ENCODE measurements at places on chromosomes 5 and 9.
A peak's percentile ranks its signal among the peaks of the same experiment; 100 is the strongest.

DNA sequence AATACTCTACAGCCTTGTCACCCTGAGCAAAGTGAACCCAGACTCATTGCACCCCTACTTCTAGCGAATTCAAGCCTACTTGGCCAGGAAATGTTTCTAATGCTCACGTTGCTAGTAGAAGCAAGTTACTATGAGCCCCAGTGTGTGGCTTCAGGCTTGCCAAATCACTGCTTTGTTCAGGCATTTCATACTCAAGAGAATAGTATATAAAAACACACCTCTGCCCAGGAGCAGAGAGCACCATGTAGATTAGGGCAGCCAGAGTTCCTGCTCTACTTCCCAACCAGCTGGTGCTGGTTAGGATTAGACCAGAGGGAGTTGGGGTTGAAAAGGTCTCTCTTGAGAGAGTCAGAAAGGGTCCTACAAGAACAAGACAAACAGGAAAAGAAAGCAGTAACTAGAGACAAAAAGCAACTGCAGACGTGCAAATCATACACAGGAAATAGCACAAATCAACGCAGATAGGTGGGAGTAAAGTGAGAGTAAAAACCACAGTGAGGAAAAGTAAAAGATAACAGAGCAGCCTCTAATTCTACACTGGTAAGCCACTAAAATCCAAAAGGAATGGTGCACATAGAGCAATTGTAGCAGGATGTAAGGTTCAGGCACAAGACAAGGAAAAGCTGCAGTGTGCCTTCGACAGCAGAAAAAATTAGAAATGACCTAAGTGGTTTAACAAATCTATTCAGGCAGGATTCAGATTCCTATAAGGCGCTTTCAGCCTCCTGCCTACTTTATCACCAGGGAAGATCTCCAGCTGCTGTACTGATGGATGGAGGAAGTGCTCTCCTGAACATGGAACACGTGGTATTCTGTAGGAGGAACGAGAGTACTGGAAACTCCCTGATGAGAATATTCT is 49.6 kb upstream of the KIF2A start:
- peak; percentile 53 for DNase-seq

GRCh38 chr9:91899219-91899563 is 50.8 kb downstream of the ROR2 start:
- DNase-seq, result no peak

GRCh38 chr5:159764283-159765134 is 151.8 kb upstream of the ADRA1B start:
- DNase-seq, result peak; percentile 8

DNA sequence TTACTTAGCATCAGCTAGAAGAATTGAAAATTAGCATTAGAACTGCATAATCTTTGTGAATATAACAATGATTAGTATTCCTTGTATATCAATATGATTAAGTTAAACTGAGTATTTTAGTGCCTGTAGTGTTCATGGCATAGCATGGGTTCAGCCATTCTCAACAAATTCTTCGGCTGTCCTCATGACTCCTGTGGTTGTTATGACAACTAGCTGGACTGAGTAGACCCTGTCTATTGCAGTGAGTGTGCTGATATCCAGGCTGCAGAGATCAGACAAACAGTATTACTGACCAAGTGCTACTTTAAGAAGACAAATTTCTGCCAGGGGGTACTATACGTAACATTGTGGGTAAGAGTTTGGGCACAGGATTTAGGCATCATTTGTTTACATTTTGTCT is 125.9 kb downstream of the NUDT12 start:
- DNase-seq, result no peak
